ENCODE measurements at places on chromosomes 6 and 20.

GRCh38 chr6:63739094-63739687 lies 103.6 kb downstream of the PHF3 start:
- DNase-seq = no peak

- DNase-seq = no peak
These were observed at the start of gene HLA-DPA1 for GRCh38 chr6:33073431-33073871. HLA-DPA1 (minus strand) TSS chr6:33073649.

- no peak for DNase-seq
These were observed 35.9 kb upstream of the FAM50B start for GRCh38 chr6:3813150-3813780.

GRCh38 chr6:144624246-144624645 lies 339.1 kb downstream of the UTRN start:
- DNase-seq = no peak

DNA sequence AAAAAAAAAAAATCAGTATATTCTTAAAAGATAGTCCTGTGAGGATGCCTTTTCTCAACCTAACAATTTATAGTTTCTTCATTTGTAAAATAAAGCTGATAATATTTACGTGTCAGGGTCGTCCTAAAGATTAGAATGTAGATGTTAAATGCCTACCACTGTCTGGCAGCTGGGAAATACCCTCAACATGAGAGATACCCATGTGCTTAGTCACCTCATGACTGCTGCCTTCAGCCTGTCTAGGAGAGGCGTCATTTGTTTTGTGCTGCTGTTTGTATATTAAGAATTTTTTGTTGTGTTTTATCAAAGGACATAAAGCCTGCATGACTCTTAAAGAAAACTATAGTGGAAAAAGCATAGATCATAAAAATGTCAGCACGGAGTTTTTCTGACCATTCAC lies 9.5 kb downstream of the FAM120B start:
- DNase-seq = no peak

- DNase-seq = peak; percentile 90
These were observed 68.9 kb downstream of the MTHFD1L start for GRCh38 chr6:150934380-150934779.

DNA sequence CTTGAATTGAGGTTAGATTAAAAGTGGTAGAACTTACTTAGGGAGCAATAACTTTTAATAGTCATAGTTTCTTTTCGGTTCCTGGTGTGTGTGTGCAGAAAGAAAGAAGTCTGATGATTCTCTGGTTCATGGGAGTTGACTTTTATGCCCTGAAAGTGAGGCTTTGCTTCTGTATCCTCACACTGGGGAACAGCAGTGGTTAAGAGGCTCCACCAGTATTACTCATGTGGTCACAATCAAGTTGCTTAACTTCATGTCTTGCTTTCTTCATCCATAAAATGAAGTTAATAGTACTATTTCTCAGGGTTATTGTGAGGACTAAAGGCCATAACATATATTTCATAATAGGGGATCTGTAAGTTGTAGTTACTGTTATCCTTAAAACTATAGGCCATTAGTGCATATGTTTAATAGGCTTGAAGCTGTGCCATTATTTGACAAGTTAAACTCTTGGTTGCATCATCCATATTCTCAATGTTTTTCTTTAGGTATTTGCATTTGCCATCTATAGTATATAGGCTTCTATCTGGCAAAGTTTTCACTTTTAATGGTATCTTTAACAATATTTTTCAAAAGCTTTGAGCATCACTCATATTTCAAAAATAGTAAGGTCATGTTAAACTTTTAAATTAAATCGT lies 262.4 kb downstream of the PLCB1 start:
- DNase-seq = peak; percentile 28

DNA sequence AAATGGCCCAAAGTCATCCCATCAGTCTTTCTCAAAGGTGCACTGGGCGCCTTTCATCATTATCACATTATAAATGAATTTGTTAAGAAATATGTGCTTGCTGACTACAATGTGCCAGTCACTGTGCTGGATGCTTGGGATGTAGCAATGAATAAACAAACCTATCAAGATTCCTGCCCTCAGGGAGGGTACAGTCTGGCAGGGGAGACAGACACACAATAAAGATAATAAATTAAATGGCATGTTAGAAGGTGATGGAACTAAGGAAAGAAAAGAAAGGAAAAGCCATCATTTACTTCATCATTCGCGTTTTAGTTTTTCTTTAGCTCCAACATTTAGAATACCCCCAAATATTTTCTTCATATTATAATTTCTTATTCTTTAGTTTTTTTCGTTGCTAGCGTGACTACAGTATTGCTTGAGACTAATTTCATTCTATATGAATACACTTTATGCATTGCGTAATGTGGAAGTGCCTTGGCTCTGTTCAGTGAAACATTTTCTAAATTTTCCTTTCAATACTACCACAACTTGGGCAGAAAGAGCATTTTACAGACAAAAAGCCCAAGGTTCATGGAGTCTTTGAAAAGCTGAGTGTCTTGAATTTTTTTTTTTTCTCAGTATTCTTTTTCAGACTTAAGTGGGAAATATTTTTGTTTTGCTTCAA lies 48.7 kb upstream of the CITED2 start:
- no peak for DNase-seq

- DNase-seq = no peak
These were observed 70.5 kb upstream of the FAM184A start for GRCh38 chr6:119148825-119149525.

DNA sequence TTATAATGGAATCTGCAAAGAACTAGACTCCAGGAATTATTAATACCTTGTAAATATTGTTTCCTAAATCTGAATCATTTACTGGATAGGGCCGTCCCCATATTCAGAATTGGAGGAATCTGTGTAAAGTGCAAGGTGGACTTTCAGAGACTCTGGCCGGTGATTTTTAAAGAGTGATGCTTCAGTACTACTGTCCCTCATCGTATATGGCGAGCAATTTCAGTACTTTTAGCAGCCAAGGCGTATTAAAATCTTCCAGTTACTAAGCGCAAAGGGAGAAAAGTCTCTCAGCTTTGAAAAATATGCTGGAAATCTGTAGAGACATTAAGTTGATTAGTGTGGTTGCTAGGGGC lies 483 bp downstream of the SMIM26 start:
- no peak for DNase-seq
